Breast epithelium (tissue), 4 donors: ENCODE measurements at places on chromosomes 1 and 21. TPM values are rescaled to one million over a fixed set of nuclear protein-coding genes. Genes with fewer than 3 reads are reported as not detected.

DNA sequence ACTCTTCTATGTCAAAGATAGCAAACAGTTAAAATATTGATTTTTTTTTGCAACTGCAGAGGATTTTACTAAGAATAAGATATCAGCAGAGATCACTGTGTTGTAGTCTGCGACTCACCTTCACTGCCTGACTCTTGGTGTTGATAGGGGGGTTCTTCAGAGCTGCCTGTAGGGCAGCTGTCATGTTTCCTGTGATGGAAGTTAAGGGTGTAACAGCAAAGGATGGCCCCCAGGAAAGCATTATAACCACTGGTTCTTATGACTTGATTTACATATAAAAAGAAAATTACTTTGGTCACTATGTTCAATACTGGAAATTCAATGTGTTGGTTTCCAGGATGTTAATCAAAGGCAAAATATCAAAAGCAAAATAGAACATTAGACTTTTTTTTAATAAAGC, 2.6 kb downstream of the ARPC5 start:
- DNase-seq, result no peak
- no peaks in the 10 kb centered on the region for H3K27me3 ChIP-seq
- H3K27ac ChIP-seq, result peak overlapping the region; percentile 58
- no peaks in the 10 kb centered on the region for H3K4me1 ChIP-seq
- peak overlapping the region; percentile 91 for H3K4me3 ChIP-seq

- no peaks in the 10 kb centered on the region for H3K4me1 ChIP-seq
- DNase-seq, result no peak
- no peaks in the 10 kb centered on the region for H3K36me3 ChIP-seq
These were observed 235.2 kb downstream of the KCNT2 start for GRCh38 chr1:196372896-196373536.

The INSRR gene
- 0.33 TPM for total RNA-seq

The CCDC27 gene
- not detected for total RNA-seq
